ENCODE measurements at places on chromosomes 4 and X.

- DNase-seq: no peak
These were observed 9.3 kb downstream of the CETN2 start for GRCh38 chrX:152821145-152821765.

DNA sequence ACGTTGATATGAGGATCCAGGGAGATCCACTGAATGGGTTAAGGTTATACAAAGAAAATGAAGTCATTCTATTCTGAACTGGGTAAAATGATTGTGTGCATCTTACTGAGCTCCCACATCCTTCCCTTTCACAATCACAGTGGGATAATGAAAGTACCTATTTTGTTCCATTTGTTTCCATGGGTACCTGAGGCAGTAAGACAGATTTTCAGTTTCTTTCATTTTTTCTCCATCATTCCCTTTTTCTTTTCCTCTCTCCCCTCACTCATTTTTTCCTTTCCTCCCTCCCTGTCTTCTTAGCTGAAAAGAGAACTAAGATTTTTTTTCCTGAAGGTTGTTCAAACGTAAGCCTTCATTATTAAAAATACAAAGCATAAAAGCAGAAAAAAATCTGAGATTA, 4.6 kb downstream of the GRIA2 start:
- no peak for DNase-seq

DNA sequence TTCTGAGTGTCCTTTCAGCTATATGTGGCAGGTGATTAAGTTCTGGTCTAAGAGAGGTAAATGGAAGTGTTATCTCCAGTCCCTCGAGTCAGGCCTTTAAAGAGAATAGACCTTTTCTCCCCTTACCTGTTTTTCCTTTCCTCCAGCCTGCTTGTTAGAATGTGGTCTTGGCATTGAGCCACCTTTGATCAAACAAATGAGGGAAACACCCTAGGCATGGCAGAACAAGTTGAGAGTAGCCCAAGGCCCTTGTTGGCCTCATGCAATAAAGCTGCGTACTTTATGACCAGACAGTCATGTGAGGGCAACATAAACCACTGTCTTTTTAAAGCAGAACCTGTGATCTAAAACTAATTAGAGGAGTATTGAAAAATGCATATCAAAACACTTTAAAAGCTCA, 13.2 kb upstream of the IL13RA2 start:
- DNase-seq: no peak

DNA sequence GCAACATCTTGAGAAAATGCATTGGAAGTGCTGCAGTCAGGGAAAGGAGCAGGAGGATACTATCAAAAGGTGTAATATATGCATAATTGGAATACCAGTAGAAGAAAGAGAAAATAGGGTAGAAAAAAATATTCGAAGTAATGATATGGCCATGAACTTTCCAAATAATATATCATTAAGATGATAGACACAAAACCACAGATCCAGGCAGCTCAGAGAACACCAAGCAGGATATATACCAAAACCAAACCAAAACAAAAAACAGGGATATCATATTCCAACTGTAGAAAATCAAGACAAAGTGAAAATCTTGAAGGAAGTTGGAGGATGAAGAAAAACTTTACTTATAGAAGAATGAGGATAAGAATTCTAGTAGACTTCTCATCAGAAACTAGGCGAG, 9.7 kb upstream of the POLA1 start:
- DNase-seq: no peak

GRCh38 chrX:54494989-54495813, 833 bp downstream of the FGD1 start:
- DNase-seq: no peak

- no peak for DNase-seq
These were observed 342.3 kb upstream of the GALNT7 start for GRCh38 chr4:172826346-172826745.

DNA sequence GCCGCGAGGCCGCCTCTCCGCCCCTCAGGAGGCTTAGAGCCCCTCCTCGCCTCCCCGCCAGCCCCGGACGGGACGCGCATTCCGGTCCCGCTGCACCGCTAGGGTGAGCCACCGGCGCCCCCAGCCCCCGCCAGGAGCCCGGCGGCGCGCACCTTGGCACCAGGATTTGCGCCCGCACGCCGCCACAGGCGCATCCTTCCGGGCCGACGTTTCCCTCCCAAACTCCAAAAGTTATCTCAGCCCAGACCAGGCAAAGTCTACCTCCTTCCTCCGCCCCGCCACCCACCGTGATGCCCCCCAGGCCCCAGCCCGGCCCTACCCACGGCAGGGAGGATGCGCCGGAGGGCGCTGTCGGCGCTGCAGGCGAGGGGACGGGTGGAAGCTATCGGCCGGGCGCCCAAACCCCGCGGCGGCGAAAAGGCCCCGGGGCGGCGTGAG, 538 bp downstream of the SCML2 start:
- peak; percentile 8 for DNase-seq

DNA sequence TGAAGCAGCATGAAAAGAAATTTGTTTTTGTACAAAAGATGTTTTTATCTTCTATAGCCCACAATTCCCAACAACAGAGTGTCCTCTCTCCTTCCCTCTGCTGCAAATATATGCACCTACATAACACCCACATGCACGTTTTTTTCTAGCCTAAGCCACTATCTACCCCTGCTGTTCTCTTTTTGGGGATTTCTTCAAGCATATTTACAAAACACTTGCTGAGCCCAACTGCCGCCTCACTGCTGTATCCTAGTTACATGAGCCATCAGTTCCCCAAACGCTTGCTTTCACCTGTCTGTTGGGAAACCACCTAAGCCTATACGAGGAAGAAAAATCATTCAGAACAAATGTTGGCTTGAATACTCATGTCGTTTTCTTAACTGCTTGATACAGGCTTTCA, 127.2 kb downstream of the CHRNA9 start:
- no peak for DNase-seq

DNA sequence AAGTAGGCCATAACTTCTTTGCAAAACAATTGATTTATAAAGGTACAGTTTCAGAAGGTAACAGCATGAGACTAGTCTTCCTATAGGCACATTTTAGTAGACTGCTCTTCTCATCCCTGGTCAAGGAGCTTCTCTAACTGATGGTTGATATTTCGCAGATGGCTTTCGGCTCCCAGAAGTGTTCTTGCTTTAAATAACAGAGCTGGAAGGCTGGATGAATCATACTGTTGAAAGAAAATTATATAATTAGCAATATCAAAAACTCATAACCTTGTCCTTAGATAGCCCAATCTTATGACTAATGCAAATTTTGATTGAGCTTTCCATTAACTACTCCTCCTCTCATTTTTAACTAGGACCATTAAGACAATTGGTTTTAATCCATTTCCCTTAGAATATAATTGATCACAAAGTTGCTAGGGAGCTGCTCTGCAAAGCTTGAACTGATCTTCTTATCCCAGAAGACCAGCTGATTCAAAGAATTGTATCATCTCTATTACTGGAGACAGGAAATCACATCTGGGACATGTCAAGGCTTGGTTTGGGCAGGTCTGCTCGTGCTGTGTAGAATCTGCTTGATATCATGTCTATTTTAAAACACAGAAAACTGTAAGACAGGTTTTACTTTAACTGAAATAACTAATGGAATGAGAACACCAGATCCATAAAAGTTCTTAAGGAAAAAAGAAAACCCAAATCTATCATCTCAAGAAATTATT, 38.6 kb downstream of the CENPU start:
- DNase-seq: no peak

GRCh38 chrX:148500423-148501385, at the start of gene AFF2:
Gene AFF2, plus strand, starts transcription at chrX:148500617. Its CDS starts 481 bp downstream, at chrX:148501098.
- DNase-seq: peak; percentile 21

DNA sequence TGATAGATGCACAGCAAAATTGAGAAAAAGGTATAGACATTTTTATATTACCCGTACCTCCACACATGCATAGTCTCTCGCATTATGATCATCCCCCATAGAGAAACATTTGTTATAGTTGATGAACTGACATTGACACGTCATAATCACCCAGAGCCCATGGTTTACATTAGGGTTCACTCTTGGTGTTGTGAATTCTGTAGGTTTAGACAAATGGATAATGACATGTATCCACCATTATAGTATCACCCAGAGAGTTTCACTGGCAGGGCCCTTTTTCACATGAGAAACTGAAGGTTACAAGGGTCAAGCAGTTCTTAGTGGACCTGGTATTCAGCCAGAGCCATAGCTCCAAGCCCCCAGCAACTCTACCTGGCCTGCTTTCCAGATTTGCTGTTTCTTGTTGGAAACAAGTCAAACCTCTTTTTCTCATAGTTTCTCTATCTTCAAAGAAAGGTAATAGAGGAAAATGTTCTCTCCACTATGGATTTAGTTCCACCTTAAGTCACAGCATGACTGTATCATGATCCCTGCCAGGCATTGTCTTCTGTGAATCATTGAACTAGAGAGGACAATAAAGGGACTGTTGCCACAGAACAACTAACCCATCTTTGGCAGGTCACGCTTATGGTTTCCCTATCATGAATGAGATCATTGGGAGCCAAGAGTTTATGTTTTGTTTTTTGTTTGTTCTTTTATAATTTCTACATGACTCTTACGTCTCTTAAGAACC, 64.0 kb downstream of the HHIP start:
- no peak for DNase-seq

- no peak for DNase-seq
These were observed 196.0 kb downstream of the KCNIP4 start for GRCh38 chr4:21752616-21753015.

- no peak for DNase-seq
These were observed 250.7 kb downstream of the NAP1L3 start for GRCh38 chrX:93422693-93423092.

GRCh38 chr4:40563401-40563800, 66.3 kb downstream of the RBM47 start:
- DNase-seq: no peak

GRCh38 chrX:27796640-27797257, 11.0 kb upstream of the MAGEB10 start:
- no peak for DNase-seq

GRCh38 chr4:75673027-75673958, at the start of gene G3BP2:
Gene G3BP2, minus strand, starts transcription at chr4:75673411. Its CDS starts 11,386 bp downstream, at chr4:75662025.
- peak; percentile 93 for DNase-seq

DNA sequence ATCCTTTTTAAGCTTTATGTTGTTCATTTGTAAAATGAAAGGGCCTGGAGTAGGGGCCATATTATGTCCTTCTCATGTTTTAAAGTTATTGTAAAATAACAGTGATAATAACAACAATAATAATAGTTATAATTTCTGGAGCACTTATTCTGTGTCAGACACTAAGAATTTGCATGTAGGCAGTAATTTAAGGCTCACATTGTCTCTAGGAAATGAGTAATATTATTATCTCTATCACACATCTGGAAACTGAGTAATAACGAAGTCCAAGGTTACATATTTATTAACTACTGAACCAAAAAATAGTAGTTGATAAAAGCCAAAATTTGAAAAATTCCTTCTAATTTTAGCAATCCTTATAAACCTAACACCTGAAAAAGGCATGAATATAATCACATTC, 520.7 kb upstream of the PABPC4L start:
- DNase-seq: no peak

GRCh38 chr4:173398220-173398619, 696 bp downstream of the SCRG1 start:
- no peak for DNase-seq

GRCh38 chr4:184473499-184474262, 669 bp downstream of the IRF2 start:
- DNase-seq: peak; percentile 36

DNA sequence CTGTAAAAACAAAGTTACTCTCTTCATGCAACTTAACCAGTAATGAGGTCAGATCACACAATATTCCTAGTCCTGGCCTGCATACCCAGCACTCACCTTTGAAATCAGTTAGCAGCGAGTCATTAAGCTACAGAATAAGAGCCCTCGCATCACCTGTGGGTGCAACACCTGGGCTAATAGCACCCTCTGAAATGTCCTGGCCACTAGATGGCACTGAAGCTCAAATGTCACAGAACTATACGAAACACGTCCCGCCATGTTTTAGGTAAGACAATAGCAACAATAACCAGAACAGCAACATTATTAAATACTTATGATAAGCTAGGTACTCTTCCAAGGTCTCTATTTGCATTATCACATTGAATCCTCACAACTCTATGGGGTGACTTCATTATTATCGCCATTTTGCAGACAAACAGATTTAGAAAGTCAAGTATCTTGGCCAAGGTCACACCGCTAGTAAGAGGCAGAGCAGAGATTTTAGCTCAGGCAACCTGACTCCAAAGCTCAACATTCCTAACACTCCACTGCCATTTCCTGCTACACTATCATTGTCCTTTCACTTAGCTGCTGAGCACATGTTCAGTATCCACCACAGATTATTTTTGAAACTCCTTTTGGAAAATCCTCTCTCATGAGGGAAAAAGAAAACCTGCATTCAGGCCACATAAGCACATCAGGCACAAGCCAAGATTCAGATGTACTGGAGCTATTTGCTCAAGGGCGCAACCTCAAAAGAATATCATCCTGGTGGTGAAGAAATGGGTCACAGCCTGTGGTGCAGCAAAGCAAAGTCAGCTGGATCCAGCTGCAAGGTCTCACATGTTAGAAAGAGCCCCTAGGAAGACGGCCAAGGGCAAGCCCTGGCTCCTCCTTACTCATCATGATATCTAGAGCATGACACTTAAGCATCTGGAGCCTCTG, 59.5 kb upstream of the KDR start:
- DNase-seq: peak; percentile 6

- DNase-seq: no peak
These were observed 253.4 kb downstream of the MAPK10 start for GRCh38 chr4:86106475-86106874.

DNA sequence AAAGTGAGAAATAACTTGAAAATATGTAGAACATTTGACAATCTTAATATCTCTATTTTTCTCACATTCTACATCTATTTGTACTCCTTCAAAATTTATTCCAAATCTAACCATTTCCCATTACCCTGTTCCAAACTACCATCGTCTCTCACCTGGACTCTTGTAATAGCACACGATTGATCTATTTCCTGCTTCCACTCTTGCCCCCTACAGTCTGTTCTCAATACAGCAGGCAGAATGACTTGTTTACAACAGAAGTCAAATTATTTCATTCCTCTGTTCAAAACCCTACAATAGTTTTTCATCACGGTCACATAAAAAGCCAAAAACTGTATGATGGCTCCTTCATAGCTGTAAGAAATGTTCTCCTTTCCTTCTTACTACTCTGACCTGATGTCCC, 21.1 kb upstream of the LUZP4 start:
- no peak for DNase-seq

GRCh38 chr4:63556332-63556731, 852.9 kb downstream of the TECRL start:
- no peak for DNase-seq

GRCh38 chr4:104989371-104989770, 157.3 kb upstream of the TET2 start:
- no peak for DNase-seq

Data from stimulated activated CD4-positive, alpha-beta T cell treated with anti-CD3 and anti-CD28 coated beads, Interleukin-1b, Interleukin-23, amount 100 ng/mL, for 4 hours (primary cell).